ENCODE measurements at places on chromosomes 5 and 9.

DNA sequence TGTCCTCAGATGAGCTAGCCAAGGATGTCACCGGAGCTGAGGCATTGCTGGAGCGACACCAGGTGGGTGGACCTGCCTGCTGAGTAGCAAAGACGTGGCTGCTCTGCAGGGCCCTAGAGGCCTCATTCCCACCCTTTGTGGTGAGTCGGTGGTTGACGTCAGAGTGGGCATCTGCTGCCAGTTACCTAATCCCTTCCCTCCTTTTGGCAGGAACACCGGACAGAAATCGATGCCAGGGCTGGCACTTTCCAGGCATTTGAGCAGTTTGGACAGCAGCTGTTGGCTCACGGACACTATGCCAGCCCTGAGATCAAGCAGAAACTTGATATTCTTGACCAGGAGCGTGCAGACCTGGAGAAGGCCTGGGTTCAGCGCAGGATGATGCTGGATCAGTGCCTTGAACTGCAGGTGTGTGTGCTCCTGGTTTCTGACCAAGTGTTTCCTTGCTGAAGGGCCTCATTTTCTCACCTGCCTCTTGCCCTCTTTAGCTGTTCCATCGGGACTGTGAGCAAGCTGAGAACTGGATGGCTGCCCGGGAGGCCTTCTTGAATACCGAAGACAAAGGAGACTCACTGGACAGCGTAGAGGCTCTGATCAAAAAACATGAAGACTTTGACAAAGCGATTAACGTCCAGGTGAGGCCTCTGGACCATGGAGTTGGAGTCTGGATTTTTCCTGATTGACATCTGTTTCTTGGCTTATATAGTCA lies 48.9 kb downstream of the DYNC2I2 start:
- peaks cover 62% of the 10 kb centered on the region for H3K36me3 ChIP-seq
- H3K27ac ChIP-seq = no peak overlapping the region
- DNase-seq = no peak
- no peaks in the 10 kb centered on the region for H3K4me1 ChIP-seq
- H3K27me3 ChIP-seq = no peaks in the 10 kb centered on the region

GRCh38 chr5:39485079-39485478 lies 60.3 kb upstream of the DAB2 start:
- no peak overlapping the region for H3K27ac ChIP-seq
- no peaks in the 10 kb centered on the region for H3K4me1 ChIP-seq
- no peaks in the 10 kb centered on the region for H3K36me3 ChIP-seq
- H3K27me3 ChIP-seq = peaks cover 14% of the 10 kb centered on the region
- no peak overlapping the region for H3K4me3 ChIP-seq

DNA sequence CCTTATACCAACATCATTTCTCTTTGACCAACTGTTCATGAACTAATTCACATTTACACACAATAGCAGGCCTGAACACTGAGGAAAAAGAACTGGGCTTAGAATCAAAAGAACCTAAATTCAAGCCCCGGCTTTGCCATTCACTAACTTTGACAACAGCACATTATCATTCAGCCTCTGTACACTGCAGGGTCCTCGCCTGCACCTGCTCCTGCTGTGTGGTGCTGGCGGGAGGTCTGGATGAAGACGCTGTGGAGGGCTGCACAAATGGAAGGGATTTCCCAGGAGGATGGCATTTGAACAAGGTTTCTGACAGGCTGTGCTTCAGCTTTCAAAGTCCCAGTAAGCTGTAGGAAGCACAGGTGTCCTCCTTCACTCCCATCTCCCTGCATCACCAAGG lies 151.2 kb downstream of the ZDHHC21 start:
- no peaks in the 10 kb centered on the region for H3K4me1 ChIP-seq
- peaks cover 2% of the 10 kb centered on the region for H3K27me3 ChIP-seq
- H3K36me3 ChIP-seq = no peaks in the 10 kb centered on the region
- DNase-seq = no peak
- H3K4me3 ChIP-seq = no peak overlapping the region

GRCh38 chr5:122078116-122079110 lies at the start of gene LOX:
Gene LOX, minus strand, starts transcription at chr5:122078259. Its CDS starts 274 bp downstream, at chr5:122077985.
- DNase-seq = no peak
- H3K4me1 ChIP-seq = peaks cover 16% of the 10 kb centered on the region
- peak within 1 kb of the TSS; percentile 71 for H3K4me3 ChIP-seq

GRCh38 chr9:124855566-124855943 lies 2.3 kb downstream of the WDR38 start:
- peaks cover 28% of the 10 kb centered on the region for H3K4me1 ChIP-seq
- peaks cover 38% of the 10 kb centered on the region for H3K36me3 ChIP-seq
- no peak overlapping the region for H3K27ac ChIP-seq
- DNase-seq = no peak
- no peak overlapping the region for H3K4me3 ChIP-seq
- peaks cover 2% of the 10 kb centered on the region for H3K27me3 ChIP-seq

DNA sequence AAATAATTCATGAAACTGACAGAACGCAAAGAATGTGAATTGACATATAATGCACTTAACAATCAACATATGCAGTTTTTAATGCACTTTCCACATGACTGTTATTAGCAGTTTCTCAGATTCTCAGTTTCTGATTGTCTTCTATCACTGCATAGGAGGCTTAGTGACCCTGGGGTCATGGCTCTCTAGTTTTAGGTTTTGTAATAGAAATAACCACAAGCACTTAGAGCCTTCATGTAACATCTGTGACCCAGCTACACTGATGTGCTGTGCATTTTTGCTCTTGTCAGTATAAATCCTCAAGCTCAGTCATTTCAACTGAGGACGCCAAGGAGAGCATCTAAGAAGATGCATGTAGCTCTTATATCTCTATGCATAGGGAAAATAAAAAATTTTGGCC lies 163.1 kb upstream of the IZUMO3 start:
- H3K4me1 ChIP-seq = no peaks in the 10 kb centered on the region
- no peaks in the 10 kb centered on the region for H3K27me3 ChIP-seq
- no peak overlapping the region for H3K27ac ChIP-seq

DNA sequence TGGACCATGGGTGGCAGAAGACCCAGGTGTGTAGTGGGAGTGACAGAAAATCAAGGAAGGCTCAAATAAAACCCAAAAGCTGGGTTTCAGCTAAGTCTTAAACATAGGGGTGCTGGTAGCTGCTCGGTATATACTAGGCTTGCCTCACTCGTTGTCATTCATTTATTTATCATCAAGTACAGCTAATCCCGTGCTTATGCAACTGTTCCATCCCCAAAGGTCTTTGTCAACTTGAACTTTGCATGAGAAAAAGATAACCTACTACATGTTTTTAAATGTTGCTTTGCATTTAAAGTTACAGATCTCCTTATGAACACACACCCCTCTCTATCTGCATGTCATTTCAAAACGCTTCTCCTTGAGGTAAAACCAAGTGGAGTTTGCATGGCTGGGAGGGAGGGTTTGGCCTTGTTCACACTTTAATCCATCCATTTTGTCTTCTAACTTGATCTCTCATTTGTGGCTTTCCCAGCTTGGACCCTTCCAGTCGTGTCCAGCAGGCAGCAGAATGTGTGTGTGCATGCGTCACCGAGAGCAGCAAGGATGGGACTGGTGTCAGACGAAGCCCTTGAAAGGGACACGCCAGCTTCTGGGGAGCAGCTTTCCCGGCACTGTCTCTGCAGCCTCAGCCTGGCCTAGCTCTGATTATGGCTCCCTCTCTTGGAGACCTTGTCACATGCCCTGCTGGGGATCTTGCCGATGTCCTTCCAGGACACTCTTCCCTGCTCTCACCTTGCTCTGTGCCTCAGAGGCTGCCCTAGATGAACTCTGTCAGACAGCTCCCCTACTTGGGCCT lies 133.5 kb downstream of the GADD45G start:
- DNase-seq = no peak
- no peak overlapping the region for H3K27ac ChIP-seq
- no peaks in the 10 kb centered on the region for H3K27me3 ChIP-seq
- H3K4me1 ChIP-seq = peaks cover 52% of the 10 kb centered on the region

GRCh38 chr5:68730220-68730978 lies 363.4 kb upstream of the SLC30A5 start:
- no peak overlapping the region for H3K27ac ChIP-seq
- no peaks in the 10 kb centered on the region for H3K27me3 ChIP-seq
- no peak overlapping the region for H3K4me3 ChIP-seq
- H3K4me1 ChIP-seq = peaks cover 9% of the 10 kb centered on the region
- DNase-seq = no peak

DNA sequence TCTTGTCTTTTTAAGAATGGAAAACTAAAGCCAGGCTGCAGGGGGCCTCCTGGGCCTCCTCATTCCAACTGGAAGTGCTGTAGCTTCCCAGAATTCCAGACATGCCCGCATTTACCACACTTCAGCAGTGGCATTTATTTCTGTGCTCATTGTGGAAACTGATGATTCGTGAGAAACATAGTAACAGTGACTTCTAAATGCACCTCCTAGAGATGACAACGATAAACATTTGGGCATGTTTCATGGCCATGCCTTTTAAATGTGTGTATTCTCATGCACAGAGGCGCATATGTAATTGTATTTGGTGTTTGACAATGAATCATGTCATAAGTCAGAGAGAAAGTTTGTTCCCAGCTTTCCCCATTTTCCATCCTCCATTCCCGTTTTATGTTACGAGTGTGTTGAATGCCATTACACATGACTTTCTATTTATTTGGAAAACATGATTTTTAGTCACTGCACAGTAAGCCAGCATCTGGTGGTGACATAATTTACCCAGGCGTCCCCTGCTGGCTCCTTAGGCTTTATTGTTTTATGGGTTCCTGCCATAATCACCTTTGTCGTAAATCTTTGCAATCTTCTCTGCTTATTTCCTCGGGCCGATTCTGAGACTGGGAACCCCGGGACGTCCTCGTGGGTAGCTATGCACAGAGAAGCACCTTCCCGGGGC lies 68.8 kb upstream of the FCN2 start:
- H3K27me3 ChIP-seq = no peaks in the 10 kb centered on the region
- no peak overlapping the region for H3K27ac ChIP-seq
- no peaks in the 10 kb centered on the region for H3K4me1 ChIP-seq
- no peak for DNase-seq
- no peak overlapping the region for H3K4me3 ChIP-seq

- DNase-seq = no peak
- no peak overlapping the region for H3K4me3 ChIP-seq
- H3K27ac ChIP-seq = no peak overlapping the region
- H3K36me3 ChIP-seq = peaks cover 32% of the 10 kb centered on the region
Observed at GRCh38 chr9:77906991-77907390, 124.6 kb downstream of the GNAQ start.

GRCh38 chr5:67588389-67588788 lies 391.8 kb upstream of the CD180 start:
- H3K36me3 ChIP-seq = no peaks in the 10 kb centered on the region
- no peak for DNase-seq
- H3K4me3 ChIP-seq = no peak overlapping the region
- H3K27me3 ChIP-seq = no peaks in the 10 kb centered on the region
- no peak overlapping the region for H3K27ac ChIP-seq

DNA sequence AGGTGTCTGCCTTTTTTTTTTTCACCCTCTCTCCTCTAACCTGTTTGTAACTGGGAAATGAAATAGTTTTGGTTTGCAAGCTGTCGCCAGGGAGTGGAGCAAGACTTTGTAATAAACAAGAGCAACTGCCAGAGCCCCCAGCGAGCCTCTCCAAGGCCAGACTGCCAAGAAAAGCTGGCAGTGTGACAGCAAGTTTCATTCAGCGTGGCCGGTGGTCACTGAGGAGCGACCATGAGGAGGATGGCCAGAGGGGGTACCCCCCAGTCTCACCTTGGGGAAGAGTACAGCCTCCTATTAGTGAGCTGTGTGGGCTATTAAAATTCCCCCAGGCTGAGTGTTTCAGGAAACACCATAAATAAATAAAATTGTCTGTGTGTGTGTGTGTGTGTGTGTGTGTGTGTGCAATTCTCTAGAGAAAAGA lies 49.9 kb downstream of the ZFAND5 start:
- no peaks in the 10 kb centered on the region for H3K36me3 ChIP-seq
- no peaks in the 10 kb centered on the region for H3K4me1 ChIP-seq

GRCh38 chr9:7507566-7508270 lies 291.9 kb downstream of the DMAC1 start:
- H3K36me3 ChIP-seq = no peaks in the 10 kb centered on the region
- no peaks in the 10 kb centered on the region for H3K4me1 ChIP-seq
- peaks cover 5% of the 10 kb centered on the region for H3K27me3 ChIP-seq

DNA sequence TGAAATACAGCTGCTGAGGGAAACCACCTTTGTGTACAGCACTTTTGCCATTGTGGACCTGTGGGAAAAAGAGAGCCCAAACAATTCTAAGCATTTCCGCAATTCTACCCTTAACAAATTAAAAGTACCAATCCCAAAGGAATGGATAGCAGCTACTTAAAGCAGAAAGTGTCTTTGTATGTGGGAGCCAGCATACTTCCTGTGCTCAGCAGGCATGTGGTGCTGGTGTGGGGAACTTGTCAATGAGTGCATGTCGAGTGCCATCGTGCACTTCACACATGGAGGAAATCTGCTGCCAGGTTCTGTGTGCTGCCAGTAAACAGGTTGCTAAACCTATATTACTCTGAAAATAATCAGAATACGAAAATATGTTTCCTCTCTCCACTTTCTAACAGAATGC lies 399.0 kb downstream of the LRRC70 start:
- DNase-seq = no peak
- no peaks in the 10 kb centered on the region for H3K27me3 ChIP-seq
- H3K36me3 ChIP-seq = no peaks in the 10 kb centered on the region
- no peaks in the 10 kb centered on the region for H3K4me1 ChIP-seq
- H3K27ac ChIP-seq = no peak overlapping the region

DNA sequence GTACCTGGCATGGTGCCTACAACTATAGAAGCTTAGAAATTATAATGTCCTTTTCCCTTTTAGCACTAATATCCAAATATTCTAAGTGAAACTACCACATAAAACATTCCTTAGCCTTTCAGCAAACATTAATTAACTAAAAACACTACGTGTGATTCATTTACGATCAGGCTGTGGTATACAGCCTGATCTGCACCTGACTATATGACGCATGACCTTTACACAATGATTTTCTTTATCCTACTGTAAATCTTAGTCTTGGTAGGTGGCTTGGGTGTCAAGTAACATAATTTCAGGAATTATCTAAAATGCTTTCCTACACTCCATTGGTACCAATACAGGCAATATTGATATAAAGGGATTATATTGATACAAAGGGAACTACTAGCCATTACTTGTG lies 686.7 kb downstream of the DTWD2 start:
- H3K4me3 ChIP-seq = no peak overlapping the region
- H3K27me3 ChIP-seq = no peaks in the 10 kb centered on the region
- DNase-seq = no peak
- H3K36me3 ChIP-seq = no peaks in the 10 kb centered on the region

GRCh38 chr5:94021246-94021645 lies 279.8 kb upstream of the POU5F2 start:
- H3K4me1 ChIP-seq = no peaks in the 10 kb centered on the region
- no peak for DNase-seq
- H3K27me3 ChIP-seq = no peaks in the 10 kb centered on the region

GRCh38 chr9:32832346-32832745 lies 49.0 kb downstream of the TMEM215 start:
- no peaks in the 10 kb centered on the region for H3K36me3 ChIP-seq
- no peak overlapping the region for H3K4me3 ChIP-seq
- no peak overlapping the region for H3K27ac ChIP-seq
- no peaks in the 10 kb centered on the region for H3K4me1 ChIP-seq
- DNase-seq = no peak

DNA sequence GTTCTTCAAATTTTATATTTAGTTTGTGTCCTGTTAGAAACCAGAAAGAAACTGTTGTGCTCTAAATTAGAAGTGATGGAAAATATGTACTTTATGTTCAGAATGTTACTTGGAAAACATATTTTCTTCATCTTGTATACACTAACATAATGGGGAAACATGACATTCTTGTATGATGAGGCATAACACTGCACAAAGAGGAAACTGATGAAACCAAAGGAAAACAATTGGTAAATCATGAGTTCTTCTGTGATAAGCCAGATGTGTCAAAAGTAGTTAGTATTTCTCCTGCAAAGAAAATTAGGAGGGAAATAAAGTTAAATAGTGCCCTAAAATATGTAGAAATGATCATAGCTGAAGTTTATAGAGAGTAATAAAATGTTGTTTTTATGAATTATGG lies 111.1 kb upstream of the FBN2 start:
- DNase-seq = no peak
- no peak overlapping the region for H3K27ac ChIP-seq
- H3K27me3 ChIP-seq = no peaks in the 10 kb centered on the region
- no peak overlapping the region for H3K4me3 ChIP-seq
- no peaks in the 10 kb centered on the region for H3K36me3 ChIP-seq

Measured in activated CD8-positive, alpha-beta T cell treated with anti-CD3 and anti-CD28 coated beads, Interleukin-2, amount 10 ng/mL, durations not matched to agents 7 days and 5 days (primary cell).